ENCODE measurements at places on chromosomes 16 and 17.

GRCh38 chr16:57807252-57807967 lies 5.1 kb upstream of the KIFC3 start:
- no peak for DNase-seq

DNA sequence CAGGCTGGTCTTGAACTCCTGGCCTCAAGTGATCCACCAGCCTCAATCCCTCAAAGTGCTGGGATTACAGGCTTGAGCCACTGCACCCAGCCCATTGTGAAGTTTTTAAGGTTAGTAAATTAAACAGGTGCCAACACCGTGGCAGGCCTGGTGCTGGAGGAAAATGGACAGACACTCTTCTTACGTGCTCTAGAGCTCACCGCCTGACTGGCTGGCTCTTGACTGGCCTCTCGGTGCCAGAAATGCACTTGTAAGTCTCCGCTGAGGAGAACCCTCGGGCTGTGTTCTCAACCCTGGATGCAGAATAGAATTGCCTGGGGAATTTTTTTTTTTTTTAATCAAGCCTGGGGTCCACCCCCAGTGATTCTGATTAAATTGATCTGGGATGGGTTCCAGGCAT lies 10.3 kb upstream of the HAS3 start:
- DNase-seq: no peak

GRCh38 chr17:74641224-74641957 lies 17.9 kb upstream of the CD300E start:
- DNase-seq: no peak

GRCh38 chr17:2893422-2893914 lies 97.2 kb downstream of the RAP1GAP2 start:
- no peak for DNase-seq

DNA sequence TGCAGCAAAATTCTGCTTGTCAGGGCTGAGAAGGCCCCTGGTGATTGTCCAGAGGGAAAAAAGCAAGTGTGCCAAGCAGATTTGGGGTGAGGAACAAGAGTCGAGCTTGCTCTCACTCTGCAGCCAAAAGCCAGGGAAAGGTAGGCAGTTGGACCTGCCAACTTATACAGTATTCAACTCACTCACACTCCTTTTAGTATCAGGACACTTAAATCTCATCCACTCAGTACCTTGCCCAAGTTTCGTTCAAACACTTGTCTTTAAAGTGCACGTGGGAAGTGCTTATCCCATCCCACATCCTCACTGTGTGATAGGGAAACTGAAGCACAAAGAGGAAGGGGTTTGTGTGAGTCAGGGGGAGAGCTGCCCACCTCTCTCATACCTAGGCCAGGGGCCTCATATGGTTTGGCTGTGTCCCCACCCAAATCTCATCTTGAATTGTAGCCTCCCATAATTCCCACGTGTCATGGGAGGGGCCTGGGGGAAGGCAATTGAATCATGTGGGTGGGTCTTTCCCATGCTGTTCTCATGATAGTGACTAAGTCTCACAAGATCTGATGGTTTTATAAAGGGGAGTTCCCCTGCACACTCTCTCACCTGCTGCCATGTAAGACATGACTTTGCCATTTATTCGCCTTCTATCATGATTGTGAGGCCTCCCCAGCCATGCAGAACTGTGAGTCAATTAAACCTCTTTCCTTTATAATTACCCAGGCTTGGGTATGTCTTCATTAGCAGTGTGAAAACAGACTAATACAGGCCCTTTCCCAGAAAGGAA lies 25.6 kb upstream of the CES5A start:
- DNase-seq: no peak

GRCh38 chr17:49234509-49235080 lies 4.0 kb upstream of the PHOSPHO1 start:
- DNase-seq: no peak
